Effector memory CD8-positive, alpha-beta T cell (primary cell): ENCODE measurements at places on chromosomes 3 and 15.

DNA sequence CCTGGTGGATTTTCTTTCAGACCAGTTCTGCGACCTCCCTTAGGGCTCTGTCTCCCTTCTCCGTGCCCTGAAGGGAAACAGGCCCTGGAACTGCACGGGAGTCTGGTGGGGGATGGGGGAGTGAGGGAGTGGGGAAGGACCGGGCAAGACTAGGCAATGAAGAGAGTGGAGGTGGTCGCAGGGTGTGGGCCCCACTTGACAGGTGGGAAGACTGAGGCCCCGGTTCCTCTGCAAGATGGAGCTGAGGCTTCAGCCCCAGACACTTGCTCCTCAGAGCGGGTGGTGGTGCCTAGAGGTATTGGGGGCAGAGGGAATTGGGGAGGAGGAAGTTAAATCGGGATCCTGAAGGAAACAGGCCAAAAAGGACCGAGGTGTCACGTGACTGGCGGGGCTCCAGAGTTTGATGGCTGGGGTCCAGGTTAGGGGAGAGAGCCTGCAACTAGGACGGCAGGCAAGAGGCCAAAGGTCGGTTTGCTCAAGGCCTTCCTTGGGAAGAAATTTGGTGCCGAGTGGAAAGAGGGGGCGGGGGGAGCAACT is 597 bp upstream of the CAMK1 start:
- peaks cover 21% of the 10 kb centered on the region for H3K4me1 ChIP-seq
- peak overlapping the region; percentile 44 for H3K4me3 ChIP-seq
- no peak for DNase-seq
- H3K27ac ChIP-seq: no peak overlapping the region
- H3K36me3 ChIP-seq: peaks cover 3% of the 10 kb centered on the region

DNA sequence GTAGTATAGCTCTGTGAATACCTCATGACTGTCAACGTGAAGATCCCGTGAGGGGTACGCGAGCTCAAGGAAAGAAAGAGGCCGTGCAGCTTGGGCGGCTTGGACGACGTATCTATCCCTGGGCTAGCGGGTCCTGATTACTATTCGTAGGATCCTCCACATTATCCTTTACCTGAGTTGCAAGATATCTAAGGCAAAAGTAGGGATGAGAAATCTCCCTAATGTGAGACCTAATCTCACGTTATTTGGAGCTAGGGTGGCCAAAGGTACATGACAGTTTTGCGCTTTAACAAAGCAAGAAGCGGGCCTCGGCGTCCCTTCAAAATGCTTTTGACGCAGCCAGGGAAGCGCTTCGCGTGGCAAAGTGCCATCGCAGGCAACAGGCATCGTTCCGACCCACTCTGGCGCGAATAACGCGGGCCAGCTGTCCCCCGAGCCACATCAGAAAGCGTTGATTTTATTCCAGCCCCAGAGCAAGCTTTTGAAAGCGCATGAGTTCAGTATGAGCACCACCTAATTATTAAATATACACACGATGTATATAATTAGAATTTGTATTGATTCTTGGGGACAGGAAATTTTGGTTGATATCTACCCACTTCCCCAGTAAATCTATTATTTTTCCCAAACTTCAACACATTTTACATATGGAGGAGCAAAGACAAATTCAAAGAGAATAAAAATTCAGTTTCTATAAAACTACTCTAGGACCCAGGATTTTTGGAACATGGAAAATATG is 2.5 kb upstream of the EOMES start:
- H3K4me3 ChIP-seq: peak overlapping the region; percentile 100
- peaks cover 36% of the 10 kb centered on the region for H3K27me3 ChIP-seq
- H3K36me3 ChIP-seq: peaks cover 43% of the 10 kb centered on the region

- H3K36me3 ChIP-seq: no peaks in the 10 kb centered on the region
- no peaks in the 10 kb centered on the region for H3K4me1 ChIP-seq
- no peak for DNase-seq
- H3K4me3 ChIP-seq: no peak overlapping the region
Measured at GRCh38 chr3:167163580-167163979, 216.5 kb downstream of the ZBBX start.

DNA sequence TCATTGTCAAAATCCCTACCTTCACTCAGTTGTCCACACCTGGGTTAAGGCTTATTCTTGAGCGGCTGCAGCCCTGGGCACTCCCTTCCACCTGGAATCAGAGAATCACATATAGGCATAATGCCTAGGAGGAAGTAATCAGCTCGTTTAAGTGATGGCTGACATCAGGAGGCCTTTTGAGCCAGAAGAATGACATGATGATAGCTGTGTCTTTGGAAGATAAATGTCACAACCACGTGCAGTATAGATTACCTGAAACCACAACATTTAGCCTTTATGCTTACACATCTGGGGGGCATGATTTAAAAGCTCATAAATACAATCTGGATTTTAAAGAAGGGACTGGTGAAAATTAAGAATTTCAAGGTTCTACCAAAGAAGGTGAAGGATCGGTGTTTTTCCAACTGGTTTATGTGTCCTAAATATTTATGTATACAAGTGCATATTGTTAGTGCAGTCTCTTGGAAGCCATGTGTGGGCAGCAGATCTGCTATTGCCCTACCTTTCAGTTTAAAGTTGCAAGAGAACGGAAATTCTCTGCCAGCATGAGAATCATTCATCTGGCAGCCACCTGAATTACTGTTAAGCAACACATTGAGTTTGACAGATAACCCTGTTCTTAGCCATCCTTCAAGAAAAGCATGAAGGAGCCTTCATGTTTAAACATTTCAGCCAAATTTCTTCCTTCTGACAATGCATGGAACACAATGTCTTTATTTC is 163.4 kb upstream of the NR2E3 start:
- H3K4me1 ChIP-seq: no peaks in the 10 kb centered on the region
- H3K4me3 ChIP-seq: no peak overlapping the region
- no peaks in the 10 kb centered on the region for H3K36me3 ChIP-seq
- no peak for DNase-seq

DNA sequence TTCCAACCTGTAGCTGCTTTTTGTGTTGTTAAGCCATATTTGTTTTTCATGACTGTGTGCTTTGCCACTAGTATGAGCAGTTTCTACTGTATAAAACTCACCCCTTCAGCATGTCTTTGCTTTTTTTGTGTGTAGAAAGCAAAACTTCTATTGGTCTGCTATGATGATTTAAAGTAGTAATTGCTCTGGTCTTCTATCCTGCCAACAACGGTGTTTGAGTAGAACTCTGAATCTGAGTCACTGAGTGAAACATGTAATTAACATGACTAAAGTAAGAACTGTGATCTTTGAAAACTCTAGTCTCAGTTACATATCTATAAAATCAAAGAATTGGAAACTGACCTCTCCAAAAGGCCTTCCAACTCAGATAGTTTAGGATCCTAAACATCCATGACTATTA is 133.6 kb downstream of the TPRG1 start:
- no peaks in the 10 kb centered on the region for H3K27me3 ChIP-seq
- H3K4me1 ChIP-seq: peaks cover 1% of the 10 kb centered on the region
- no peak overlapping the region for H3K4me3 ChIP-seq
- H3K27ac ChIP-seq: no peak overlapping the region
- H3K36me3 ChIP-seq: no peaks in the 10 kb centered on the region

DNA sequence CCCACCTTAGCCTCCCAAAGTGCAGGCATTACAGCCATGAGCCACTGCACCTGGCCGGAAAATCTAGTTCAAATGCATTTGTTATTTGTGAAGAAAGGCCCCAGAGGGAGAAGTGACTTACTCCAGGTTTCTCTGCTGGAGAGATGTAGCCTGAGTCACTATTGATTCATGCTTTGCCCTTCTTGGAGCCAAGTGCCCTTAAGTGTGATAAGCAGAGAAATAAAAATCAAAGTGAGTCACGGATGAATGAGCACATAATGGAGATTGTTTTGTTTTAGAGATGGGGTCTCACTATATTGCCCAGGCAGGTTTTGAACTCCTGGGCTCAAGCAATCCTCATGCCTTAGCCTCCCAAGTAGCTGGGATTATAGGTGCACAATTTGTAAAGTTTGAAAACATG is 33.1 kb downstream of the CDC25A start:
- no peak for DNase-seq
- no peak overlapping the region for H3K27ac ChIP-seq
- H3K4me1 ChIP-seq: peaks cover 6% of the 10 kb centered on the region
- H3K27me3 ChIP-seq: no peaks in the 10 kb centered on the region

GRCh38 chr3:129608087-129608935 is 1.8 kb upstream of the PLXND1 start:
- no peak overlapping the region for H3K27ac ChIP-seq
- H3K4me1 ChIP-seq: peaks cover 43% of the 10 kb centered on the region
